ENCODE measurements at places on chromosomes 7 and 10.

DNA sequence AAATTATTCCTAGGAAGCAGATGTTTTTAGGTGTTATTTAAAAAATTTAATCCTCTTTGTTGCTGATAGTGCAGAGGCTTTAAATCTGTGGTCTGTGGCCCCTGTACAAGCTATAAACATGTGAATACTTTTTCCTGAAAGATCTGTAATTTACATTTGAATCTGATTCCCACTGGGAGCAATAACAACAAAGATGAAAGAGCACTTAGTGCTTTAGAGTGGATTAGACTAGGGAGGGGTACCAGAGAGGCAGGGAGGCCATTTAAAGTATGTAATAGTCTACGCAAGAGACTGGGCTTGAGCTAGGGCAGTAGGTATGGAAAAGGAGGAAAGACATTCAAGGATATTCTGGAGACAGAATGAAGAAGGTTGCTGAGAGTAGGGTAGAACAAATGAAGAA lies 19.1 kb downstream of the BTRC start:
- no peak for DNase-seq

DNA sequence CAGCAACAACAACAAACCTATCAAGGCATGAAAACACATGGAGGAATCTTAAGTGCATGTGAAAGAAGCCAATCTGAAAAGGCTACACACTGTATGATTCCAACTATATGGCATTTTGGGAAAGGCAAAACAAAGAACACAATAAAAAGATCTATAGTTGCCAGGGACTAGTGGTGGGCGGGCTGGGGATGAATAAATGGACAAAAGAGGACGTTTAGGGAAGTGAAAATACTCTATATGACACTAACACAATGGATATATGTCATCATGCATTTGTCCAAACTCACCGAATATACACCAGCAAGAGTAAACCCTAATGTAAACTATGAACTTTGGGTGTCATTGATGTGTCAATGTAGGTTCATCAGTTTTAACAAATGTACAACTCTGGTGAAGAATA lies 89.1 kb downstream of the SEMA3E start:
- no peak for DNase-seq

- peak; percentile 32 for DNase-seq
These were observed 43.1 kb downstream of the MINPP1 start for GRCh38 chr10:87547734-87548311.

GRCh38 chr10:68253346-68253745 lies 21.4 kb upstream of the ATOH7 start:
- DNase-seq = no peak

- DNase-seq = no peak
These were observed 76.8 kb upstream of the LRRN3 start for GRCh38 chr7:111014079-111014478.

GRCh38 chr7:106466867-106467266 lies 182.1 kb upstream of the NAMPT start:
- DNase-seq = no peak

- no peak for DNase-seq
These were observed 29.3 kb downstream of the ARL4A start for GRCh38 chr7:12716722-12717121.

GRCh38 chr7:51040787-51041186 lies 258.1 kb upstream of the GRB10 start:
- no peak for DNase-seq

- DNase-seq = no peak
These were observed 2.9 kb downstream of the NFKB2 start for GRCh38 chr10:102398172-102399020.

- DNase-seq = peak; percentile 42
These were observed 122.6 kb downstream of the MICU1 start for GRCh38 chr10:72503241-72503640.

GRCh38 chr7:132030086-132030568 lies 473.7 kb upstream of the PODXL start:
- DNase-seq = no peak

- DNase-seq = no peak
These were observed 587.5 kb upstream of the MGMT start for GRCh38 chr10:128879441-128880140.

- peak; percentile 76 for DNase-seq
These were observed 145.9 kb downstream of the SH3PXD2A start for GRCh38 chr10:103709341-103709920.

DNA sequence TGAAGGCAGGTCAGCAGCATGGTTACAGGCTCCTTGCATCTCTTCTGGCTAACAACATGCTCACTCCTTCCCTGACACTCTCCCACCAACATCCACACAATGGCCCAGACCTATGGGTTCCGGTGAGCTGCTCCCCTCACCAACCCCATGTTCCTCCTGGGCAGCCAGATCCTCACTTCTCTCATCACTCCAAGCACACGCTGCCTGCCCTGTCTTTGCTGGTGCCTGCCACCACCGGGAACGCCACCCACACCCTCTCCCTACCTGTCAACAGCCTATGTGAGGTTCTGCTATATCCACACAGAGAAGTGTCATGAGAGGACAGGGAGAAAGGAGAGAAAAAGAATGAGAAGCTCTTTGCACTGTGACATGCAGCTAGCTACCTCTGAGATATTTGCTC lies 14.6 kb downstream of the PARP12 start:
- no peak for DNase-seq

DNA sequence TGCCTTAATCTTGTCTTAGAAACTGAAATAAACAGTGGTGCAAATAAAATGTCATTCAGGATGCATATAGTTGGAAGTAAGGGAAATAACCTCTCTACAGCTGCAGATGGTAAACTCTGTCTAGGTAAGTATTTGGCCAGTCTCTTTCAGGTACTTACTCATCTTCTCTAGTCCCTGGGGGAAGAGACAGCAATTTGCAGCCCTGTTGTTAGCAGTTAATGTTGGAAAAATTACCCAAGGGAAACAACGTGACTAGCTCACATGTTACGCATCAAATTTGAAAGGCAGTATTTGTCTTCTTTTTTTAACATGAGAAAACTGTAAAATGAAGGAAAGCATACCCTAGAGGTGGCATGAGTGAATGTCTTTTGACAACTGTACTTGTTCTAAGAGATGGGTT lies 3.2 kb upstream of the HUS1 start:
- no peak for DNase-seq

- no peak for DNase-seq
These were observed 112.2 kb upstream of the LRGUK start for GRCh38 chr7:134014935-134015334.

DNA sequence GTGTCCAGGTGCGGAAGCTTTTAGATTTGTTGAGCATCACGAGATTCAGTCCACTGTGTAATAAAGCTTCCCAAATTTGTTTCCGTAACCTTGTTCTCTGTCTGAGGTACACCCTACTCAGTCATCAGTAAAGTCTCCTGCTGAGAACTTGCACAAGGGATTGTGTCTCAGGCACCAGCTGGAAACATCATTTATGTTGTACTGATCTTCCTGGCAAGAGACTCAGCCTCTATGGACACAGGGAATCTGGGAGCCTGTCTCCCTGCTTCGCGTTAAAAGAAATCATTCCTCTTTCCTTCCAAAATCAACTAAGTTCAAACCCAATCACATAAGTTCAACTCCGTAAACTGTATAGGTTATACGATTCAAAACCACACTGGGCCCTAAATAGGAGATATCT lies 336.8 kb downstream of the GPR37 start:
- no peak for DNase-seq

- no peak for DNase-seq
These were observed 435.6 kb upstream of the FOXK1 start for GRCh38 chr7:4246536-4246935.

GRCh38 chr10:20265146-20265545 lies 448.9 kb downstream of the PLXDC2 start:
- DNase-seq = no peak

GRCh38 chr10:49600046-49600445 lies 10.1 kb upstream of the SLC18A3 start:
- DNase-seq = peak; percentile 1

DNA sequence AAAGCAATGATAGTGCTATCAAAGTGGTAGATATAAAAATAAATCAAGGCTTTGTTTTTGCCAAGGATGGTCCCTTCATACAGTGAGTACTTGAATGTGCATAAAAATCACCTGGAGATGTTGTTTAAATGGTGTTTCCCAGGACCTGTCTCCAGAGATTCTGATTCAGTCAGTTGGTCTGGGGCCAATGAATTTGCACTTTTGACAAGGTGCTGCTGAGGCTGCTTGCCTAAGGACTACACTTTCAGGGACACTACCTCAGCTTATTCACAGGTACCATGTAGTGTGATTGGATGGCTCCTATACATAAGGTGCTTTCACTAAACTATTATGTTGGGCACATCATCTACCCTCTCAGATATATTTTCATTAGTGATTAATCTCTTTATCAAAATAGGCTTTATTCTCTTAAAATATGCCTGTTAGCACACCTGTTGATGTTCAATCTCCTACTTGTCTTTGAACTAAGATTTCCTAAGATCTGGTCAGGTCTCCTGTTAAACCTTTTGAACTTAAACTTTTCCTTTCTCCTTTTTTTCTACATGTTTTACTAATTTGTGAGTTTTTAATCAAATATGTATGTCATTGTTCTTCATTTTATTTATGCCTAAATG lies 24.3 kb downstream of the CAPZA2 start:
- no peak for DNase-seq

DNA sequence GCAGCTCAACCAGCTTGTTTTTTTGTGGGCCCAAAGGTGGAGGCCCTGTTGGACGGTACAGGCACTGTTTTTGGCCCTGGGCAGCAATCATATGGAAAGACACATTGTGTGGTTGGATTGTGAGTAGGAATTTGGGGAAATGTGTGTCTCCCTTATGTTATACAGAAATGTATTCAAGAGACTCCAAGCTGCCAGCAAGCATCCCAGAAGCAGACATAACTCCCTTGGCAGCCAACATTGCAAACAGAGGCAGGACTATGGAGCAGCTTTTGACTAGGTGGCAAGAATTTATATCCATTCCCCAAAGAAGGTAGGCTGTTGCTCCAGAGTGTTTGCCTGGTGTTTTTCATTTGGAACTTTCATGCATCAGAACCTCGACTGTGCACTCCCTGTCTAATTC lies 104.9 kb downstream of the BUB3 start:
- DNase-seq = no peak

GRCh38 chr10:71575451-71575850 lies 144.1 kb downstream of the C10orf105 start:
- DNase-seq = no peak

DNA sequence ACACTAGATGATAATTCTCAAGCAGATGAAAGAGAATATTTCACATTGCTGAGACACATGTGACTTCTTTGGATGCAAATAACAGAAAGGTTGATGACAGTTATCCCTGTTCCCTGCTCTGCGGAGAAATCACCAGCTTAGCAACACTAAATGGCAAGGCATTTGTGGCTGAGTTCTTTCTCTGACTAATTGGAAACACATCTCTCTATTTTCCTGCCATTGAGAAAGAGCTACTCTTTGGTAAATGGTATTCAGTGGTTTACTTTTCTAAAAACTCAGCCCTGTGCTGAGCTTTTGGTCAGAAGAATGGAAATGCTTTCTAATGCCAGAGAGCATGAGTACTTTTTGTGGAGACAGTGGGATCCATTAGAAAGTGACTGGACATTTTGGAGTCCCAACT lies 771.4 kb downstream of the LRMDA start:
- DNase-seq = peak; percentile 58

DNA sequence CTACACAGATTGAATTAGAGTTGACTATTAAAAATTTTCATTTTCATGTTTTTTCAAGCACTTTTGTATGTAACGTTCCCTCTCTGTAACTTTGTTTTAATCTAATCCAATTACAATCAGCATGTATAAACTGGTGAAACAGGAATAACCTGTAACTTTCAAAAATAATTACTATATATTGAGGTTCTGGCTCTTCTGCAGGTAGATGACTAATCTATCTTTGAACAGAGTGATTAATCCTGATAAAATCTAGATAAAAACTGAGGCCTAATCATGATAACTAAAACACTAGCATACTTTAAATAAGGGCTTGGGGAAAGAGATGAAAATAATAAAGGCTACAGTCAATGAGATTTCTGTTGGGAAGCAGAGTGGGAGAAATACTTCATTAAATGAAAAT lies 101.6 kb upstream of the KCND2 start:
- no peak for DNase-seq

DNA sequence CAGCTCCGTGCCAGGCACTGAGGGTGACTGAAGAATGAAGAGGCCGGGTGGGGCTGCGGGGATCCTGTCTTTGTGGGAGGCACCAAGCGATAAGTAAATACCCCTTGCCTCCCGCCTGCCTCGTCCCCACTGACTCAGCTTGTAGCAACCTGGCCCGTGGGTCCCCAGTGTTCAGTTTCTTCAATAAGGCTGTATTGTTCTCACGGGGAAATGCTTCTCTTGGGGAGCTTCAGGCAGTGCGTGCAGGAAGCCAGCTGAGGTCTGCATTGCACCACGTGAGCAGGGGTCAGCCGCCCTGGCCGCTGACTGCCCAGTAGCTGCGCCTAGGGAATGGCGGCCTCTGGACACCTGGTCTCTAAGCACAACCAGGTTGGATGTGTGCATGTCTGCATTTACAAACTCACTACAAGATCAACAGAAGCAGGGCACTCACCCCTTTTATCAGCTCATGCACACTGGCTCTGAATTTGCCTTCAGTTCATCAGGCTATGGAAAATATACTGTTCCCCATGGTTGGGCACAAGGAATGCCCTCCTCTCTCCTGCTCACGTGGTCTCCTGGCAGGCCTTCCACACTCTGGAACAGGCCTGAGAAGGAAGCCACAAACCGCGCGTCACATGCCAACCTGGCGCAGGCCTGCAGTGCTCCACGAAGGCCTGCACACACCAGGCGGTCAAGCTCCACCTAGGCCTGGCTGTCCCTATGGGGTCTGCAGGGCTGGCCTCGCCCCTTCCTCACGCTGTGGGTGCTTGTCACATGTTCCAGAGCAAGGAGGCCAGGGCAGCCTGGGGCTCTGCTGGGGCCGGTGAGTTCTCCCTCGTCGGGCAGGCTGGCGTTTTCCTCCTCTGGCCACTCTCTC lies 135.7 kb upstream of the RNF32 start:
- DNase-seq = no peak

- no peak for DNase-seq
These were observed 22.4 kb upstream of the NUB1 start for GRCh38 chr7:151319189-151319588.

- DNase-seq = peak; percentile 78
These were observed 190.8 kb downstream of the MLLT10 start for GRCh38 chr10:21724687-21725367.

DNA sequence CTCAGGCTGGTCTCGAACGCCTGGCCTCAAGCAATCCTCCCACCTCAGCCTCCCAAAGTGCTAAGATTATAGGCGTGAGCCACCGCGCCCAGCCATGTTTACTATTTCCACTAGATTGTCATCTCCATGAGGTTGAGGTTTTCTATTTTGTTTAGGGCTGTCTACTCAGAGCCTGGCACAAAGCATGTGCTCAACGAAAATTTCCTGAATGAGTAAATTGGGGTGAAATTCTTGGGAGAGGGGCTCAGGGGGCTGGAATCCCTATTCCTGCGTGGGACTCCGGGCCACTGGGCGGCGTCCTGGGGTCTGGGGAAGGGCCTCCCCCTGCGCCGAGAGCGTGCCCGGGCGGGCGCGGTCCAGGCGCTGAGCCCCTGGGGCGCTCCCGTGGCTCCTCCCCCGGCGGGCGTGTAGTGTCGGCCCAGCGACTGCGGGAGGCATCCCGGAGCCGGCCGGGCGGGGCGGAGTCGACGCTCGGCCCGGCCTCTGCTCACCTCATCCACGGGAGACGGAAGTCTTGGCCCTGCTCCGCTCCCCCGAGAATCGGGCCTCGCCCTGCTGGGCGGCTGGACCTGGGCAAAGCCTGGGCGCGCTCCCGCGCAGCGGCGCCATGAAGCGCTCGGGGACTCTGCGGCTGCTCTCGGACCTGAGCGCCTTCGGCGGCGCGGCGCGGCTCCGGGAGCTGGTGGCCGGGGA lies at the start of gene HPS6:
TSS of gene HPS6 (plus strand) at position 482 of the 693 bp plus-strand sequence. CDS start at position 608, 126 bp downstream.
- peak; percentile 97 for DNase-seq

All from AG08396 (cell line).